Liver (tissue), 10 donors: ENCODE measurements at places on chromosomes 1 and 21. TPM values are rescaled to one million over a fixed set of nuclear protein-coding genes. Genes with fewer than 3 reads are reported as not detected.
A peak's percentile ranks its signal among the peaks of the same experiment; 100 is the strongest.

The HMCN1 gene
- total RNA-seq = 6.8 TPM

The CD46 gene
- 123 TPM for total RNA-seq

The LRRC53 gene
- total RNA-seq = not detected

The ST6GALNAC3 gene
- 3.4 TPM for total RNA-seq

GRCh38 chr1:203369666-203370065, 18.7 kb upstream of the FMOD start:
- DNase-seq = no peak

DNA sequence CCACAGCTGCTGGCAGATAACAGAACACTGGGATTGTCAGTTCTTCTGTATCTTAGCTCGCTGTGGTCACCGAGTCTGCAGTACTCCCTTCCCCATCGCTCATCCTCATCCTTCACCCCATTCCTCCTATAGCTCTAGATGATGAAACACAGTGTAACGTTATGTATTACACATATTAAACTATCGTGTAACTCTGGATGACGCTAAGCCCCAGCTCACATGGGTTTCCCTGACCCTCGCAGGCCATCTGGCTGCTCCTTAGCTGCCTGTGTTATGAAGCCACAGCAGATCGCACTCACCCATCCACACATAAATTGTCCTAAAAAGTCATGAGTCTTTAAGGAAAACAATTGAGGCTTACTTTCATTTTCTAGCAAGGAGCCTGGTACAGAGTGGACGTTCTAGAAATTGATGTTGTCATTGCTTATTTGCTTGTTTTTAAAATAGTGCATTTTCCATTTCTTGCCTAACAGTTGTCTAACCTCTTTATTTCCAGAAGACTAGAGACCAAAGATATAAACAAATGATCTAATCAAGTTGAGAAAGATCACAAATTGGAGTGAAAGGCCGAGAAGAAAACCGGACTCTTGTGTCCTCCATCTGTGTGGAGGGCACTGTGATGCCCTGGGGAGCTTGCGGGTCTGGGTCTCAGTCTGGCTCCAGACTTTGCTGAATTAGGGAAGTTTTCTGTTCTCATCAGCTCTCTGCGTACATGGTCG, 24.3 kb upstream of the PCP4 start:
- DNase-seq = no peak

- no peak for DNase-seq
These were observed 4.1 kb upstream of the NBPF3 start for GRCh38 chr1:21435646-21436487.

GRCh38 chr21:25670726-25671125, 31.7 kb downstream of the JAM2 start:
- no peak for DNase-seq

DNA sequence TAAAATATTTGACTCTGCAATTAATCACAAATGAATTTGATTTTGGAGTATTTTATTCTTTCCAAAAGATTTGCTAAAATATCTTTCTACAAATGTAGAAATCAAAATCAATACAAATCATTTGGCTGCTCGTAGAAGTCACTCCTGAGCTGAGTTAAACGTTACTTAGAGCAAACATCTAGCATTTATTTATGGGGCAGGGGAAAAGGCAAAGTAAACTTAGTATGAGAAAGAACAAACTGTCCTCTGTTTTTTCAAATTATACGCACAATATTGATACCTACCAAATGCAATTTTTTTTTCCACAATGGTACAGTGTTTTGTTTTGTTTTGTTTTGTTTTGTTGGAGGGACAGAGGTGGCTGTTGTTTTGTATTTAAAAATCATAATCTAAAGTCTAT, 233.8 kb downstream of the TTLL7 start:
- DNase-seq = no peak

DNA sequence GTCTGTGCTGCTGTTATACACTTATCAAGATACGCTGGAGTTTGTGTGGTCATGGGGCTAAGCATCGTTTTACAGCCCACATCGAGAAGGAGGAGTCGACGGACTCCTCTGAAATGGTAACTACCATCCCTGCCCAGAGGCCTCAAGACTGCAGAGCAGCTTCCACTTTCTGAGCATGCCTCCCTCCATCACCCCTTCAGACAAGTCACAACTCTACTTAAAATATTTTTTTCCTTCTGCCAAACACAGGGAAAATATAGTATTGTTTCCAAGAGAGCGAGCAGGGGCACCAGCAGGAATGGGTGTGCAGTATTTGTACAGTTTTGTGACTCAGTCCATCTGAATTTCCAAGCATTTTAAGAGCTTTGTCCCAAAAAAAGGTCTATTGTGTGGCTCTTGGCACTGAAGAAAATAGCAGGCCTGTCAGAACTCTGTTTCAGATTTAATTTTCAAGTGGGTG, 14.1 kb downstream of the EVA1C start:
- no peak for DNase-seq

- DNase-seq = no peak
These were observed 581.1 kb upstream of the PLXNA2 start for GRCh38 chr1:208825300-208825699.

DNA sequence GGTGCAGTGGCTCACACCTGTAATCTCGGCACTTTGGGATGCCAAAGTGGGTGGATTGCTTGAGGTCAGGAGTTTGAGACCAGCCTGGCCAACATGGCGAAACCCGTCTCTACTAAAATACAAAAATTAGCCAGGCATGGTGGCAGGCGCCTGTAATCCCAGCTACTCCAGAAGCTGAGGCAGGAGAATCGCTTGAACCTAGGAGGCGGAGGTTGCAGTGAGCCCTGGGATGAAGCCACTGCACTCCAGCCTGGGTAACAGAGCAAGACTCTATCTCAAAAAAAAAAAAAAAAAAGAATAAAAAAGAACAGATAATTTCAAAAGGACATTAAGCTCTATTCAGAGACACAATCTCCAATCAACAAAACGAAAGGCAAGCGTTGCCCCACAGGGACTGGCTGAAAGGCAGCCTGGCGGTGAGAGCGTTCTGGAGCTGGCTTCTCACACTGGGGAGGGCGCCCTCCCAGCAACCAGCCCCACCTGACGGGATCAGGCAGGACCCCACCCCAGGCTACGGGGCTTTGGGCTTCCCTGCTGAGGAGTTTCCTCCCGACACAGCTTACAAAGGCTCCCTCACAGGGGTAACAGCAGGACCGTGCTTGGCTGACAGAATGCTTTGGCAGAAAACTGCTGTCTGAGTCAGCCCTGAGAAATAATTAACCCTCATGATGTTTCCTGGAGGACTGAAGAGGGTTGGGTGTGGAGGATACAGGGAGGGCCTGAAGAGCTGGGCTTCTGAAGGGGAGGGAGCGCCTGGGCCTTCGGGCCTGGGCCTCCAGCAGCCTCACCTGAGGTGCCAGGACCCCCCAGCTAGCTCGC, 31.1 kb upstream of the SRP9 start:
- no peak for DNase-seq

GRCh38 chr1:173152598-173152997, 54.5 kb downstream of the TNFSF4 start:
- DNase-seq = no peak

- no peak for DNase-seq
These were observed 610 bp downstream of the AJAP1 start for GRCh38 chr1:4654764-4655673.

GRCh38 chr1:178566187-178566586, 53.3 kb downstream of the TEX35 start:
- no peak for DNase-seq

DNA sequence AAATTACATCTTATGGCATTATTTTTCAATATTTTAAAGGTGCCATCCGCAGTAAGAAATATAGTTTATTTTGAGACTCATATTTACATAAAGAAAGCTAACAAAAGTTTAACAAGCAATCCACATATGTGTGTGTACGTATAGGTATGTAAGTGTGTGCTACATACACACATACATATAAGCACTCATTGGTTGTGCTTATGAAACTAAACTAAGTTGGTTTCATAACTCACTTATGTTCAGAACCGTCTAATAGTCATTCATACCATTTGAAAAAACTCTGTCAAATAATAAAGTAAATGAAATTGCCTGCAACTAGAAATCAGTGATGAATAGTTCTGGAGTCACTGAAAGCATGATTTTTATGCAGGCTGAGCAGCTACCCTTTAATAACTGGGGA, 14.1 kb downstream of the TATDN3 start:
- DNase-seq = no peak

DNA sequence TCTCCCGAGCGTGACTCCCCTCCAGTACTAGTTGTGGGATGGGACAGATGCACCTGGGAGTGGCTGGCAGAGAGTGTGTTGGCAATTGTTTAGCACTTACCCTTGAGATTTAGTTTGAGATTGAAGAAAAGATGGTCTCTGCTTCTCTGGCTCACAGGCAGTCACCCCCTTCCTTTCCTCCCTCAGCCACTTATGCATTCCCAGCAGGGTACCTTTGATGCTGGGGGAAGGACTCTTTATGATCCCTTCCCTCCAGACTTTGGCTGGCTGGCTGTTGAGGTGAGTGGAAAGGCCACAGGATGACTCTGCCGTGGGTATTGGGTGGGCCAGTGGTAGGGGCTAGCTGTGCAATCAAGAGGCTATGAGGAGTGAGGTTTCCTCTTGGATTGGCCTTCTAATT, 236.8 kb downstream of the CAMTA1 start:
- no peak for DNase-seq

GRCh38 chr1:22935433-22935832, 37.2 kb downstream of the LACTBL1 start:
- DNase-seq = no peak

GRCh38 chr1:206808615-206809014, 36.3 kb upstream of the IL10 start:
- DNase-seq = no peak

DNA sequence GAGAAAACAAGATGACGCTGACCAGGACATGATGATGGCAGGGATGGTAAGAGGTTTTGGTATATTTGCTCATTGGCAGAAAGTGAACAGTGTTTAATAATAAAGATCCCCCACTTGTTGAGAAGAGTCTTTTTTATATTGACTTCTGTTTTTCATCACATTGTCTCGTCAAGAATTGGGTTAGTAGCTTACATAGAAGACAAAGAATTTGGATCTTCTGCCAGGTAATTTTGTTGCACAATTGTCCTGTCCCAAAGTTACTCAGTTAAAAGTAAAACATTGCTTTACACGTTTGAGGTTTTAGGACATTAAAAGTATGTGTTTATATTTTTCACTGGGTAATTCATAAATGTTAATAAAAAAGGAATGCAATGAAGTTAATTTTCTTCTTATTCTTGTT, 48.3 kb upstream of the LAMC2 start:
- no peak for DNase-seq

- no peak for DNase-seq
These were observed 600.4 kb downstream of the ADGRL2 start for GRCh38 chr1:82401116-82401515.

GRCh38 chr1:169105434-169106094, 926 bp upstream of the ATP1B1 start:
- peak; percentile 78 for DNase-seq
